ENCODE measurements at places on chromosomes 2 and 18.

- no peak for DNase-seq
These were observed 208.4 kb downstream of the TNS1 start for GRCh38 chr2:217794133-217794986.

DNA sequence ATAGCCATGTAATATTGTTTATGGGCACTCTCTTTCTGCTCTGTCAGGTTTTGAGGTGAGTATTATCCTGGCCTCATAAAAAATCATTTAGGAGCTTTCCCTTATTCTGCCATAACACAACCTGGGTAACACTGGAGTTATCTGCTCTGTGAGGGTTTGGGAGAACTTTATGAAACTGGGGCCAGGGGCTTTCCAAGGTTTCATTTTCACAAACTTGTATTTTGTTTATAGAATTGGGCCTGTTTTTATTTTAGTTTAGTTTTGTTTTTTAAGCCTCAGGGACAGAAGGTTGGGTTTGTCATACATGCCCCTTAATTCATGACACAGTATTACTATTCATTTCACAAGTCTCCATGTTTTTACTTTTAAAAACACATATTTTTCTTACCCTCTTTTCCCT, 83.5 kb downstream of the IRS1 start:
- no peak for DNase-seq

DNA sequence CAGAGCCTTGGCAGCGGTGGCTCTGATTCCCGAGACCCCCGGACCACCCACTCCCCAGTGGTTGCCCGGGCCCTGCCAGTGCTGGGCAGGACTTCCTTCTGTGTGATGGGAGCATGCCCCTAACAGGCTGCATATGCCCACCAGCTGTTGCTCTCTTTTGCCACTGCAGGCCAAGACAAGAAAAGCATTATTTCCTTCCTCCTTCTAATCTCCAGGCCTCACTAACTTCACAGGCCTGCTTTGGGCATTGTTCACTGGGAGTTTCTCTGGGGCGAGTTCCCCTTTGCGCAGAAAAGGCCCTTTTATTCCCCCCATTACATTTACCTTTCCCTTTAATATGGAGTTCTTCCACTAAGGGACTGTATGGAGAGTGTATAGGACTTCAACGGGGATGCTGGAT, 249.1 kb upstream of the SIX2 start:
- no peak for DNase-seq

DNA sequence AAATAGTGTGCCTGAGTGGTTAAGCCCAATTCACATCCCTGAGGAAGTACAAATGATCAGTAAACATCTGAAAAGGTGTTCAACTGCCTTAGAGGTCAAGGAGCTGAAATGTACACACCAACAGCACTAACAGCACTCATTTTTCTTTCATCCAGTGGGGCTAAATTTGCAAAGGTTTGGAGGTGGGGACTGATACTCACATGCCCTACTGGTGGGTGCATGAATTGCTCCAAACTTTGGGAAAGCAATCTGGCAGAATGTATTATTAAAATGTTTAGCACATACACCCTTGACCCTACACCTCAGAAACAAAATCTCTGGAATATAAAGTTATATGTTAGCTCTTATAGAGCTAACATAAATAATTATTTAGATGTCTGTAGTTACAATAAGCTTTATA, 19.0 kb upstream of the FAM178B start:
- no peak for DNase-seq

GRCh38 chr2:66555091-66555490, 120.2 kb downstream of the MEIS1 start:
- no peak for DNase-seq

DNA sequence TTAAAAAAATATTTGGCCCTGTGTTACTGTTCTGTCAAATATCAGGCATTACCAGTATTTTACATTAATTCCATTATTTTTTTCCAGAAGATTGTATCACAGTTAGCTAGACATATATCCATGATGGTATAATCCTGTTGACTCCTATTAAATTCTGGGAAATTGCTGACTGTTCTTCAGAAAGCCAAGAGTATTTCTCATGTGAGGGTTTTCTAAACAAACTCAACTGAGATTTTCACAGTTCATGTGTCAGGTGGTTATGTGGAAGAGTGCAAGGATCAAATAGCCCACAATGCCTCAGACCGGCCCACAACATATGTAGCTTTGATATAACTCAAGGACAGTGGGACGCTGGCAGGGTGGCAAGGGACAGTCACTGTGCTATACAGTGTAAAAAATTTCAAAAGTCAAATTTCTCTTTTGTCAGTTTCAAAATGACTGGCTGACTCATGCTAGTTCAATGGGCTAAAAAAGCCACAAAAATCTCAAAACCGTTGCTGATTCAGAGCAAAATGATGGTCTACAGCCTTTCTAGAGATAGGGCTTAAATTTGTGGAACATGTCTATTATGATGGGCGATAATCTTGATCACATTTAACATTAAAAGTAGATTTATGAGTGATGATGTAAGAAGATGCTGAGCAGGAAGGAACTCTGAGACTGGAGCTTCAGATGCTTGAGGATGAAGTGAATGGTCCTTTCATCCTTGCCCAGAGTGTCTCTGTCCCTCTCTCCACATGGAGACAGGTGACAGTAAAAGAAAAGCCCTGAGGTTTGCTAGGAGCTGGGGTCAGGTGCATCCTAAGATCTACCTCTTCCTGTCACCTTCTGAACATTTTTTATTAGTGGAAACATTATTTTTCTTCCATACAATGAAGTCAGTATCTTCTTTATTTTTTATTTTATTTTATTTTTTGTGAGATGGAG, 175.8 kb upstream of the PIEZO2 start:
- DNase-seq, result no peak

DNA sequence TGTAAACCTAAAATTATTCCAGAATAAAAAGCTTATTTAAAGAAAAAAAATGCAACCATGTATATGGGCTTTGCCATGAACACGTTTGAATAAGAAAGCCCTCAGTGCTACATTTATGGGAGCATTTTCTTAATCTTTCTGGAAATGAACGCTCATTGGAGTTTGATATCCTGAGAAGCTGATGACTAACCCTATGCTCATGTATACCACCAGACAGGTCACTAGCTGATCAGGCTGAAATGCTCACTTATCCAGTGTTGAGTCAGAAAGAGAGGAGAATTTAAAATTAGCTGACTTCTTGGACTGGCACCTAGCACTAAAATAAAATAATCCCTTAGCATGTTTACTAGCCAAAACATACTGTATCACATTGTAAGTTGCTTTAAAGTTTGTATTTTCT, 254.9 kb upstream of the SIX3 start:
- DNase-seq, result no peak

GRCh38 chr2:44537264-44537663, 175.5 kb downstream of the CAMKMT start:
- DNase-seq, result no peak

DNA sequence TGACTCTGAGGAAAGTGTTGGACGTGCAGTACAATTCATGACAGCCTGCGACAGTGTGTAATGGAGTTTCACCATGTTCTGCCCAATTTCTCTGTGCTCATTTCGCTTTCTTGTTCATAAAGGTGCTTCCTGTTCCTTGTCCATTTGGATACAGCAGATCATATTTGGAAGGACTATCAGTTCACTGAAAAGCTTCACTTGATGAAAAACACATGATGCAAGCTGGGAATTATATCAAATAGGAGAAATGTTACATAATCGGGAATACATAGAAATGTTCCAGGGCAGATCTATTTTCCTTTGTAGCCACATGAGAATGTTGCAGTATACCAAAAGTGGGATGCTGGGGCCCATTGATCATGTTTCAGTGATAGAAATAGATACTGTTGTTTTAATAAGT, 266.3 kb upstream of the SLC14A2 start:
- no peak for DNase-seq

DNA sequence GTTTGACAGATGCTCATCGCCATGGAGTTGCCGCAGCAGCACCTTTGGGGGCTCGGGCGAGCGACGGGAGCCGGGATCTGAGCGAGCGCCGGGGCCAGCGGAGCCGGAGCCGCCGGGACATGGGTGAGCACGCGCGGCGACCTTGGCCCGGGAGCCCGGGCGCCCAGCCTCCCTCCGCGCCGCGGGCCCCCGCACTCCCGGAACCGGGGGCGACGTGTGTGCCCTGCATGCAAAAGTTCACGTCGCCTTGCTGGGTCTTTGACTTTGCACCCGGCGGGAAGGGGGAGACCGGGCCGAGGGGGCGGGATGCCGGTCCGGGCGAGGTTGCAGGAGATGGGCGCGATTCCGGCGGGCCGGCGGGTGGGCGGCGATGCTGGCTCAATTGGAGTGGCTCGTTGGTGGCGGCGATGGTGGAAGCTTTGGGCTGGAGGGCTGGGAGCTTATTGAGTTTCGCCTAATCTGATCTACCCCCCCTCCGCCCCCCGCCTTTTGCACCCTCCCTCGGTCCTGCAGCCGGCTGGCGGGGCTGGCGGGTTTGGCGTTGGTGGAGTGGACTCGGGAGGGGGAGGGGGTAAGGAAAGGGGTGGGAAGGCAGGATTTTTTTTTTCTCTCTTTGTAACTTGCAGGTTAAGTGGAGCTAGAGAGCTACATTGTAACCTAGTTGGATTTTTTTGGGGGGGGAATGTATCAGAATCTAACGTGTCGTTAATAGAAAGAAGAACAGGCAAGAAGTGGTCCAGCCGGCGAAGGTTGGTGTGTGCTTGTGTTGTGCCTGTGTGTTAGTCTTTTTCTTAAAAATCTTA, at the start of gene SETBP1:
SETBP1 (plus strand) TSS at position 616 of the 803 bp plus-strand sequence. CDS start 20,459 bp downstream, outside the sequence.
- peak; percentile 17 for DNase-seq

GRCh38 chr2:59167514-59167913, 926.4 kb upstream of the FANCL start:
- no peak for DNase-seq

DNA sequence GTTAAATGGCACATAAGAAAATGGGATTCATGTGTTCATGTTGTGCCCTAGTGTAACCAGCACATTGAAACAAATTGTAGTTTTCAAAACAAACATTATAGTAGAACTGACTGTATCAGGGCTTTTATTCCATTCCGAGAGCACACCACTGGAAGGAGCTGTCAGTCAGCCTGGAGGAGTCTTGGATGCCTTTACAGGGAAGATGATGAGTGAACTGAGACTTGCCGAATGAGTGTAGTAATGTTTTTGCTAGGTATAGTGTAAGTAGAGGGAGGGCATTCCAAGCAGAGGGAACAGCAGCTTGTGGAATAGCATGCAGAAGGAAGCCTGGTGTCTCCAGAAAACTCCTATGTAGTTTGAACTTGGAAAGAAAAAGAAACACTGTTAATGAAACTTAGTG, 183.5 kb downstream of the MCFD2 start:
- no peak for DNase-seq

DNA sequence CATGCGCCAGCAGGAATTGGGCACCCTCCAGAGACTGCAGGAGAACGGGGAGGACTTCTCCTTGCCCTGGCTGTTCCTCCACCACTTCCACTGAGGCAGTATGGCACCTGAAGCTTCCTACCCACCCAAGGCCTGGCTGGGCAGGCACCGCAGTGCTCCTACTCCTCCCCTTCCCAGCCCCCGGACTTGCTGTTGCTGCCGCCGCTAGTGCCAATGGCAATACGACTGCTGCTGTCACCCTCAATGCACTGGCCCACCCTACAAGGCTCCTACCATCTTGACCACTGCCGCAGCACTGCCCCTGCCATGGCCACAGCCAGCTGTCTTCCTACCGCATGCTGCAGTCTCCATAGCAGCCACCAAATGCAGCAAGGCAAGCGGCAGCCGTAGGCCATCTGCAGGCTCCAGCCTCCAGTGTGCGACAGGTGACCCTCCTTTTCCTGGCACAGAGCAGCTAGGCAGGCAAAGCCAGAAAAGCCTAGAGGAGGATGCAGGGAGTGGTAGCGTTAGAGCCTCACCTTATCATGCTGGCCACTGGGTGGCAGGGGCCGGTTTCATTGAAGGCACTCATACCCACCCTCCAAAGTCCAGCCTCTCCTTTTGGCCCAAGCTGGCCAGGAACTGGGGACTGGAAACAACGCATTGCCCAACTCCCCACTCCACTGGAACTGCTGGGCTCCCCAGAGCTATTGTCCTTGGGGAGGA, 47.4 kb upstream of the ANKRD62 start:
- DNase-seq, result no peak

GRCh38 chr2:219247678-219248642, 2.7 kb downstream of the STK16 start:
- no peak for DNase-seq

- DNase-seq, result no peak
These were observed 84.7 kb downstream of the ALPK2 start for GRCh38 chr18:58544179-58544578.

DNA sequence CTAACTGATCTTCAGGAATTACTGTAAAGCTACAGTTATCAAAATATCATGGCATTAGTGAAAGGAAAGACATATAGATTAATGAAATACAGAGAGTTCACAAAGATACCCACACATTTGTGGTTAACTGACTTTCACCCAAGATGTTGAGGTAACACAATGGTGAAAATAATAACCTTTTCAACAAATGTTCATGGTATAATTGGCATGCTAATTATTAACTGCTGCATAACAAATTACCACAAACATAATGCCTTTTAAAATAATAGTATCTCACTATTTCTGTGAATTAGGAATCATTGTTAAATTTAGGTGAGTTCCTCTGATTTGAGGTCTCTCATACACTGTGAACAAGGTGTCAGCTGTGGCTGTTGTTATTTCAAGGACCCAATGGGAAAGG, 1493.1 kb upstream of the ACVR2A start:
- DNase-seq, result no peak

GRCh38 chr2:198044777-198045176, 240.4 kb downstream of the PLCL1 start:
- DNase-seq, result no peak

- no peak for DNase-seq
These were observed 2.7 kb downstream of the BIN1 start for GRCh38 chr2:127104166-127104660.

DNA sequence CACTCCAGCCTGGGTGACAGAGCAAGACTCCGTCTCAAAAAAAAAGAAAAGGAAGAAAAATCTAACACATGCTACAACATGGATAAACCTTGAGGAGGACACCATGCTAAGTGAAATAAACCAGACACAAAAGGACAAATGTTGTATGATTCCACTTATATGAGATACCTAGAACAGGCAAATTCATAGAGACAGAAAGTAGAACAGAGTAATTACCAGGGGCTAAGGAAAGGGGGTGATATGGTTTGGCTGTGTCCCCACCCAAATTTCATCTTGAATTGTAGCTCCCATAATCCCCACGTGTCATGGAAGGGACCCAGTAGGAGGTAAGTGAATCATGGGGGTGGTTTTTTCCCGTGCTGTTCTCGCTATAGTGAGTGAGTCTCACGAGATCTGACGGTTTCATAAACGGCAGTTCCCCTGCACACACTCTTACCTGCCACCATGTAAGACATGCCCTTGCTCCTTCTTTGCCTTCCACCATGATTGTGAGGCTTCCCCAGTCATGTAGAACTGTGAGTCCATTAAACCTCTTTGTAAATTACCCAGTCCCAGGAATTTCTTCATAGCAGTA, 91.4 kb upstream of the CABLES1 start:
- no peak for DNase-seq

DNA sequence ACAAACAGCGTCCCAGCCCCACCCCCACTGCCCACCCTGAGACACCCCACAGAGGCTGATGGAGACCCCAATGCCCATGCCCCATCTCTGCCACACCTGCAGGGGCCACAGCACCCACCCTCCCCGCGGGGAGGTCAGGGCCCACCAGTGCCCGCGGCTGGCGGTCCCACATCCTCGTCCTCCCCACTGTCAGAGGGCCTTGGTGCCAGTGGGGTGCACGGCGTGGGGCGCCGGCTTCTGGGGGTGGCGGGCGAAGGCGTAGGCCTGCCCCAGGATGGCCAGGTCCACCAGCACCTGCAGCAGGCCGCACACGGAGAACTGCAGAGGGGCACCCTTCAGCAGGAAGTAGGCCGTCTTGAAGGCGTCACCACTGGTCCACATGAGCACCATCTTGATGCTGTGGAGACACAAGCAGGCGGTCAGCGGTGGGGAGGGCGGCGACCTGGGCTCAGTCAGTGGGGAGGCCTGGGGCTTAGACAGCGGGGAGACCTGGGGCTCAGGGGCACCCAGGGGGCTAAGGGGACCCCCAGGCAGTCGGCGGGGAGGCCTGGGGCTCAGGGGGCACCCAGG, 47.6 kb downstream of the SLC66A2 start:
- DNase-seq, result no peak

Data from activated CD4-positive, alpha-beta T cell treated with anti-CD3 and anti-CD28 coated beads for 24 hours (primary cell).